ENCODE measurements at places on chromosomes 6 and 20.
A peak's percentile ranks its signal among the peaks of the same experiment; 100 is the strongest.

DNA sequence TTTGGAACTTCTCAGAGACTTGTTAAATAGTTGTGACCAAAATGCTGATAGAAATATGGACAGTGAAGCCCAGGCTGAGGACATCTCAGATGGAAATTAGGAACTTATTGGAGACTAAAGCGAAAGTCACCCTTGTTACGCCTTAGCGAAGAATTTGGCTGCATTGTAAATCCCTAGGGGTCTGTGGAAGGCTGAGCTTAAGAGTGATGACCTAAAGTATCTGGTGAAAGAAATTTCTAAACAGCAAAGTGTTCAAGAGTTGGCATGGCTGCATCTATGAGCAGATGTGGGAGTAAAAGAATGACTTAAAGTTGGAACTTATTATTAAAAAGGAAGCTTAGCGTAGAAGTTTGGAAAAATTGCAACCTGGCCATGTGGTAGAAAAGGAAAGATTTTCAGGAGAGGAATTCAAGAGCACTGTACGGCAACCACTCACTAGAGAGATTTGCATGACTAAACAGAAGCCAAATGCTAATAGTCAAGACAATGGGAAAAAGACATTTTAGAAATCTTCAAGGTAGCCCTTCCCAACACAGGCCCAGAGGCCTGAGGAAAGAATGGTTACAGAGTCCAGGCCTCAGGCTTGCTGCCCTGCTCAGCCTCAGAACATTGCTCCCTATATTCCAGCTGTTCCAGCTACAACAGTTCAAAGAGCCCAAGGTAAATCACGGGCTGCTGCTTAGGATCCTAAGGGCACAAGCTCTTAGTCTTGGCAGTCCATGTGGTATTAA, 61.6 kb upstream of the TNFRSF21 start:
- peak; percentile 44 for DNase-seq

DNA sequence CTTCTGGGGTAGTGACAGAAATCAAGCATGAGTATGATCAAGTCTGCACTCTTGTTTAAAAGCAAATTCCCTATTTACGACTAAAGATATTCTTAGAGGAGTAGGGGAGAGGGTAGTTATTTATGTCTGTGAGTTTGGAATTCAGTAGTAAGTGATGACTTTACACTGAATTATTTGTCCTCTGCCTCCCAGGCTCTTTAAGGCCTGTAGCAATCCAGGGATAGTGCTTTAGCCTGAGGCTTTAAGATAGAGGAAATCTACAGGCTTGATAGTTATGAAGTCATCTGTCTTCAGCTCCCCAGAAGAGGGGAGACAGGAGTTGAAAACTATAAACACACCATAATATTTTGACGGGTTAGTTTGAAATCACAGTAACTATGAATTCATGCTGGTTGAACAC, 664.5 kb downstream of the EPM2A start:
- no peak for DNase-seq

DNA sequence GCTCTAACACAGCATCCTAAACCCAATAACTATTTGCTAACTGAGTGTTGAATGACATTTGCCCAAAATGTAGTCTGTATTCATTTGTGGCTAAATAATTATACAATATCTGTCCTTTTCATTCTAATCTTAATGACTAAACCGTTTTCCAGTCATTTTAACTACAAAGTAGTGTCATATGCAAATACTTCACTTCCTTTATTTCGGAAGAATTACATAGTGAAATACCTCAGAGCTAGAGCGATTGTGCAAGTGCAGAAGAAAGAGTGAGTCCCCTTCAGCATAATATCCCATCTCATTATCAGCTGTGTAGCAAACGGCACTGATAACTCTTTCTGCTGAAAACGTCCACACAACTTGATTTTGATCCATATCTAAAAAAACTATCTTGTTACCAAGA, 66.2 kb downstream of the ROS1 start:
- no peak for DNase-seq

DNA sequence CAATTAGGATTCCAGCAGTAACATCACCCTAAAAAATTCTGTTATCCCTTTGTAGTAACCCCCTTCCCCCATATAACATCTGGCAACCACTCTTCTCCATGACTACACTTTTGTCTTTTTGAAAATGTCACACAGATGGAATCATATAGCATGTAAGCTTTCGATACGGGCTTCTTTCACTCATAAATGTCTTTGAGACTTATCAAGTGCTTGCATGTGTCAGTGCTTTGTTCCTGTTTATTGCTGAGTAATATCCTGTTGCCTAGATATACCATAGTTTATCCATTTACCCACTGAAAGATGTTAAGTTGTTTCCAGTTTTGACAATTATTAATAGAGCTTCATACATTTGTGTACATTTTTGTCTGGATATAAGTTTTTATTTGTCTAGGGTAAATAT, 10.4 kb upstream of the SNPH start:
- no peak for DNase-seq

GRCh38 chr6:3442431-3443220, 14.2 kb downstream of the SLC22A23 start:
- no peak for DNase-seq

DNA sequence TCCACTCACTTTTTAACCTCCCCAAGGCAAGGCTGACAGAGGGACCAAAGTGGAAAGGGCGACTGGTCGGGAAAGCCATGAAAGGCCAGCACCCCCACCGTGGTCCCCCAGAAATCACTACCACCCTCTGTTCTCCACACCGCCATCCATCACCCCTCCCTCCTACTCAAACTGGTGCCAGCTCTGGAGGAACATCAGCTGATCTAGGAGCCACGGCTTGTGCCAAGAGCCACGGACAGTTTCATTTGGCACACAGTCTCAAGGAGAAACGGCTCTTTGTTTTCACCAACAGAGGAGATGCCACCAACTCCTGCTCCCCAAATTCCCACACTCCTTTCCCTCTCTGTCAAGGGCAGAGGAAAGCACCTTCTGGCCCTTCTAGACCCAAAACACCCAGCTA, 26.0 kb downstream of the TBC1D7 start:
- no peak for DNase-seq

DNA sequence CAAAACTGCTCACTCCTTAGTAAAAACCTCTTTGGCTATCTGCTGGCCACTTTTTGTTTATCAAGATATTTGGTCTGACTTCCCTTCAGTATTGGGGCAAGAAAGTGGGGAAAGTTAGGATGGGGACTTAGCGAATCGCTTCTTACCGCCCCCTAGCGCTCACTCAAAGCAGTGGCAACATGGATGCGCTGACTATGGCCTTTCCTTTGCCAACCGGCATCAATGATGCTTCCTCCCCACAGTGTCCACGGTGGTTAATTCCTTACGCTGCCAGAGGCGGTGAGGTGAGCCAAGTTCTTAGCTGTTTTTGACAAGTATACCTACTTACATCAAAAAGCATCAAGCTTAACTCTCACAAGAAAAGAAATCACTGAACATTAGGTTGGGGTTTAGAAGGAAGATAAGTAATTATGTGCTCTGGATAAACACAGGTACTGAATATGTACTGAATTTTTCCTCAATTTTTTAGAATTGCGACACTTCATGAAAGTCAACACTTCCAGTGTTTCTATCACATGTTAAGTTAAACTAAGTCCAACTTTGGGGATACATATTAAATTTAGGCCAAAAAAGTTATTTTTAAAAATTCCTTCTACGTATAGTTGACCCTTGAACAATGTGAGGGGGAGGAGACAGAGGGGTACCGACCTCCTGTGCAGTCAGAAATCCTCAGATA, 86.7 kb downstream of the GMDS start:
- DNase-seq: peak; percentile 96

DNA sequence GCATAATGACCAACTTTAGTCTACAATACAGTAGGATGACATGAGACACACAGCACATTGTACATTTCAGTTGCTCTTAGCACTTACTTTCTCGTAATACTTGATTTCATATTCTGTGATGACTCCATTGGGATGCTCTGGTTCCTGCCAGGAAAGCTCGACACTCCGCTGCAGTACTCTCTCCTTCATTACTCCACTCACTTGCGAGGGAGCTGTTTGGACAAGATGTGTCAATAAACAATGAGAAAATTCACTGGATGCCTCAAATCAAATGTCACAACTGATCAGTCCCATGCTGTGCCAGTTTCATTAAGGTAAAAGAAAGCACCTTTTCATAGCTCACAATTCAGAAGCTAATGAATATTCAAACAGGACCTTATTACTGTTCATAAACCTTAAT, 147.1 kb downstream of the EPHA7 start:
- DNase-seq: no peak

- DNase-seq: no peak
Observed at GRCh38 chr6:48318670-48319069, 207.7 kb upstream of the PTCHD4 start.

DNA sequence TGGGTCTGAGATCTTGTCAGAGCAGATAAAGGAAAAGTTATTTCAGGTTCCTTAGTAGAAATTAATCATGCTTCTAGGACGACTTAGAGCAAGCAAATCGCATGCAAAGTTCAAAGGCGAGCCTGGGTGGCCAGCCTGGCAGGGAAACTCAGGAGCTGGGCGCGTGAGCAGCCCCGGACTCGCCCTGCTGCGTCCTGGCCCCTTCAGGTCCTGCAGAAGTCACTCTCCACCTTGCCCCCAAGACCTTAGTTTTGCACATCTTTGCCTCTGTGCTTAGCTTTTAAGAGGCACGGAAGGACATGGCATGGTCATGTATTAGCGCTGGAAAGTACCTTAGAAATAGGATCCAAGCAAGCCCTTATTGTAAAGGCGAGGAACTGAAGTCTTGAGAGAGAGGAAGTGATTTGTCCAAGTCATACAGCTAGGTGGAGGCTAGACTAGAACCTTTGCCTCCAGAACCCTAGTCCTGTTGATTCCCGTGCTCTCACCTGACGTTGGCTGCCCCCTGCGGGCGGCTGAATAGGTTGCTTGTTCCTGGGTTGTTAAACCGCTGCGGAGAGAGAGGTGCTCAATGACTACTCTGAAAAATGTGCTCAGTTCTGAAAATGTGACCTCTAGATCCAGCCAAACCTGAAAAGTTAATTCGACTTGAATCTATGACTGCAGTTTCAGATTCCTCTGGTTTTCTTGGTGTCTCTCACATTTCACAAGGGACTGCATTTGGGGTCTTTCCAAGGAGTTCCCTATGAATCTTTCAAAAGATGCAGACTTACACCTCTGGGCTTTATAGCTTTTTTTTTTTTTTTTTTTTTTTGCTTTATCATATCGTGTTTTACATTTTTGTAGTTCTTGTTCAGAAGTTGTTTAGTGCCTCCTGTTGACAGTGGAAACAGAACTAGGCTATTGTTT, 2.7 kb downstream of the MYB start:
- peak; percentile 93 for DNase-seq

- DNase-seq: no peak
Observed at GRCh38 chr6:2739335-2739734, 11.4 kb downstream of the MYLK4 start.

DNA sequence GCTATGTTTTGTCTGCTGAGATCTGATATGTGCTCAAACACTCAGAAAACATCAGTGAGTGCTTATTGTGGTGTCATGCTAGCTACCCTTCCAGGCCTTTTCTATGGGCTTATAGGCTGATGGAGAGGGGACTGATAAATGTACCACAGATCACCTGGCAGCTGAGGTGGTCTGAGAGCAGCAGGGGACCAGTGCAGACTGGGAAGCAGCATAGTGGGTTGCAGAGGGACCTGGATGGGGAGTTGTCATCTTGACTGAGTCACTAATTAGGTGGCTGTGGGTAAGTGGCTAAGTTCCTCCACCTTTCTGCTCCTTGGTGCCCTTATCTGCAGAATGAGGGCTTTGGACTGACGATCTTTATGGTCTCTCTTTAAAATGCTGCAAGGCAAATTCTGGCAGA, 2.8 kb downstream of the TMEM200A start:
- DNase-seq: no peak

DNA sequence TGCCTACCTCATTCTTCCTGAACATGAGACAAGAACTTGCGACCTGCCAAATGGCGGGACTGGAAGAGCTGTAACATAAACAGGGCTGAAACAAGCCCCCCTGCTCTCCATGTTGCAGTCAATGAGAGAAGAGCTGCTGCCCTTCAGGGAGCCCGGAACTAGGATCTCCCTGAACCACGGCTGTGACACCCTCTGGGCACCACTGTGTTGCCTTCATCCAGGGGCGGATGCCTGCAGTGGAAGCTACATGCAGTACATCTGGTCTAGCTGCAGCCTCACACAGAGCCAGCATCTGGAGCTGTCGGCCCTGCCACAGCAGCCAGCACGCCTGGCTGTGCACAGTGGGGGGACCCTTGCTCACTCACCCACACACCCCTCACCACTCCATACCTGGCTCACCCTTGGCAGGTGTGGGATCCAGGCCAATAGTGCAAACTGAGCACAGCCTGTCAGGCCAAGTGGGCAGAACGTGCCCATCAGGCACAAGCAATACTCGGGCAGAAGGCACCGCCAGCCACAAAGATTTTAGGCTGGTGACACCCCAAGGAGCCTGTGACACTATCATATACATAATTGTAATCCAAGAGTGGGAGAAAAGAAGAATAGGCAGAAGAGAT, 451.3 kb downstream of the HTR1B start:
- no peak for DNase-seq

DNA sequence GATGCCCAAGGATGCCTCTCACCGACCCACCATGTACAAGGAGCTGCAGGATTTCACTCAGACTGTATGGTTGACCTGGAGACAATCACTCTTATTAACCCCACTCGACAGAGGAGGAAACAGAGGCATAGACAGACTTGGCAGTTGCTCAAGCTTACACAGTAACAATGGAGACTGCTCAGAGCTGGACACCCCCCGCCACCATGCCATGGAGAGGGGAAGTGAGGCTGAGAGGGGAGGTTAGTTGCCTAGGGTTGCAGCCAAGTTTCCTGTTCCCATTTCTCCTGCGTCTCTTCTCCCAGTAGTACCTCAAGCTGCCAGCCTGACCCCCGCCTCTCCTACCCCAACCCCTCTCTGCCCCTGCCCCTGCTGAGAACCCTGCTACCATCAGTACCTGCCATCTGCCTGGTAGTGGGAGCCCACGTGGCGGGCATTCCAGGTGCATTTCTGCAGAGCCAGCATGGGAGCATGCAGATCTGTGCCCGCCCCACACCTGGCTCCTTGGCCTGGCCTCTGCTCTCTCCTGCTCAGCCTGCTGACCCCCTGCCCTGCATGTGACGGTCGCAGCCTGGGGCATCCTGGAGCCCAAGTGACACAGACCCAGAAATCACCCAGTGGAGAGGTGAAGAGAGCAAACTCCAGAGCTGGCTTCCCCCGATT, 157.7 kb downstream of the PREX1 start:
- no peak for DNase-seq

DNA sequence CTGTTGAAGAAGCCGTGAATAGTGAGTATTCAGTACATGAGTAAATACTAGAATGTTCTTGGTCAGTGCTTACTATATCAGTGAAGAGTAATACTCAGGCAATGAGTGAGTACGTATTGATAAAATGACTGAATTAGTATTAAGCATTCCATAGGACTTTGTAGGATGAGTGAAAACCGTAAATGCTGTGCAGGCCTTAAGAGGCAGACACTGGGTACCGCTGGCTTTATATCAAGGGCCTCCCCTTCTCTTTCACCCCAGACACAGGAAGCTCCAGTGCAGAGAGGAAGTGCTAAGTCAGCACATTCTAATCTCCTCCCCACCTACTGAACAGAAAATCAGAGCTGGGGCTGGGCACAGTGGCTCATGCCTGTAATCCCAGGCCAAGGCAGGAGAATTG, 24.2 kb downstream of the POFUT1 start:
- no peak for DNase-seq

- no peak for DNase-seq
Observed at GRCh38 chr6:144123421-144123820, 26.9 kb upstream of the STX11 start.

- no peak for DNase-seq
Observed at GRCh38 chr6:134740473-134741199, 209.3 kb downstream of the ALDH8A1 start.

Data from GM23338 (cell line).